ENCODE measurements at places on chromosomes 5 and 9. TPM values are rescaled to one million over a fixed set of nuclear protein-coding genes. Genes with fewer than 3 reads are reported as not detected.

- no peak overlapping the region for H3K4me3 ChIP-seq
- DNase-seq: no peak
- H3K27ac ChIP-seq: peak overlapping the region; percentile 14
- H3K4me1 ChIP-seq: peaks cover 32% of the 10 kb centered on the region
Observed at GRCh38 chr9:134655586-134656333, 14.2 kb downstream of the COL5A1 start.

DNA sequence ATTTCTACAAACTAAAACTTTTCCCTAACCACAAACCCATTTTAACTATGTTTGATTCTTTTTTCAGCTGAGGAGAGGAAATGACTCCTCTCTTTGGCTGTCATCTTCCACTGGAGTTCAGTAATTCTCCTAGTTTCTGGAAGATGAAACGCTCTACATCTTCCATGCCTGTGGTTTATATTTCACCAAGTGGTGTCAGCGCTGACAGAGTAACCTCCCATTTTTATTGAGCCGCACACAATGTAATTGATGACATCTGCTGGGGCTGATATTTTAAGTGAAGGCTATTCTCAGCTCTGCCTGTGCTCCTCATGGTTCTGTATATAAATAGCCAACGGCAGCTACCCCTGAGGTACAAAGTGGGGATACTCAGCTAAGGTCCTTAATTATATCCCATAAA lies 234.6 kb downstream of the SPOCK1 start:
- H3K4me3 ChIP-seq: peak overlapping the region; percentile 66
- H3K27ac ChIP-seq: peak overlapping the region; percentile 81
- H3K27me3 ChIP-seq: peaks cover 3% of the 10 kb centered on the region
- H3K36me3 ChIP-seq: peaks cover 5% of the 10 kb centered on the region

- no peak for DNase-seq
- no peak overlapping the region for H3K4me3 ChIP-seq
- H3K4me1 ChIP-seq: no peaks in the 10 kb centered on the region
- no peaks in the 10 kb centered on the region for H3K36me3 ChIP-seq
- no peaks in the 10 kb centered on the region for H3K27me3 ChIP-seq
Observed at GRCh38 chr9:28120184-28120583, 546.9 kb upstream of the C9orf72 start.

DNA sequence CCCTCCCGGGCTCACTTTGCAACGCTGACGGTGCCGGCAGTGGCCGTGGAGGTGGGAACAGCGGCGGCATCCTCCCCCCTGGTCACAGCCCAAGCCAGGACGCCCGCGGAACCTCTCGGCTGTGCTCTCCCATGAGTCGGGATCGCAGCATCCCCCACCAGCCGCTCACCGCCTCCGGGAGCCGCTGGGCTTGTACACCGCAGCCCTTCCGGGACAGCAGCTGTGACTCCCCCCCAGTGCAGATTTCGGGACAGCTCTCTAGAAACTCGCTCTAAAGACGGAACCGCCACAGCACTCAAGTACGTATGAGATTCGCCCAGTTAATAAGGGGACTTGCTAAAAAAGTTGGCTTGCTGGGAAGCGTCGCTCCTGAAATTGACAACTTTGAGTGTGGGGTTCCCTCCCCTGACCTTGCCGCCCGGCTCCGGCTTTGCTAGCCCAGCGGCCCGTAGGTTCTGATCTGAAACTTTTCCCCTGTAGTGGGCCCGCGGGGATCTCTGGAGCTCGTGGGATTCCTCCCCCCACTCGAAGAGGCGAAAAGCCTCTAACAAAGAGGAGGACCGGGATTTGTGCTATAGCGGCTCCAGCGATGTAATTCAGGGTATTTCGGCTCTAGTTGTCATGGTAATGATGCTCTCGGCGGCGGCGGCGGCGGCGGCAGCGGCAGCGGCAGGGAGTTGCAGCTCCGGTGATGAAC lies 572 bp downstream of the NR4A3 start:
- no peaks in the 10 kb centered on the region for H3K36me3 ChIP-seq
- H3K27me3 ChIP-seq: peaks cover 11% of the 10 kb centered on the region
- H3K4me1 ChIP-seq: peaks cover 29% of the 10 kb centered on the region
- peak overlapping the region; percentile 80 for H3K27ac ChIP-seq

DNA sequence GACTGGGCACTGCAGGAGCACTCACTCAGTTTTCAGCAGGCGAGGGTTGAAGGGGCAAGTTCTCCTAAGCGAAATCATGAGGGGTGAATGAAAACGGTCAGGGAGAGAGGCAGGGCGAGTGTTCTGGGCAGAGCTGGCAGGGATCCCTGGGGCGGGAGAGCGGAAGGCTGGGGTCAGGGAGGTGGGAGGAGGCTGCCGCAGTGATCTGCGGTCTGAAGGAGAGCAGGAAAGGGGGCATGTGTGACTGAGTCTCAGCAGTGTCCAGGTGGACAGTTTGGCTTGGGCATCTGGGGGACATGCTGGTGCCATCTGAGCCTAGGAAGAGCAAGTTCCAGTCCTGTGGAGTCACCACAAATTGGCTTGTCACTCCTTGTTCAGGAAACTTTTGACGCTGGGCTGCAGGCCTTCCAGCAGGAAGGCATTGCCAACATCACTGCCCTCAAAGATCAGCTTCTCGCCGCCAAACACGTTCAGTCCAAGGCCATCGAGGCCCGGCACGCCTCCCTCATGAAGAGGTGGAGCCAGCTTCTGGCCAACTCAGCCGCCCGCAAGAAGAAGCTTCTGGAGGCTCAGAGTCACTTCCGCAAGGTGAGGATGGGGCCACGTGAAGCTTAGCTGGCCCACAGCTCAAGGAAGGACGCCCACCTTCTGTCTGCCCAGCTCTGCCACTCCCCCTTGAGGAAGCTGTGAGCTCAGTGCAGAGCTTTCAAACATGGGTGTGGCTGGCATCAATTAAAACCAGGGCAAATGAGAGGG lies 31.1 kb downstream of the DYNC2I2 start:
- H3K36me3 ChIP-seq: peaks cover 46% of the 10 kb centered on the region
- no peak for DNase-seq
- peak overlapping the region; percentile 36 for H3K27ac ChIP-seq
- peaks cover 8% of the 10 kb centered on the region for H3K4me1 ChIP-seq

DNA sequence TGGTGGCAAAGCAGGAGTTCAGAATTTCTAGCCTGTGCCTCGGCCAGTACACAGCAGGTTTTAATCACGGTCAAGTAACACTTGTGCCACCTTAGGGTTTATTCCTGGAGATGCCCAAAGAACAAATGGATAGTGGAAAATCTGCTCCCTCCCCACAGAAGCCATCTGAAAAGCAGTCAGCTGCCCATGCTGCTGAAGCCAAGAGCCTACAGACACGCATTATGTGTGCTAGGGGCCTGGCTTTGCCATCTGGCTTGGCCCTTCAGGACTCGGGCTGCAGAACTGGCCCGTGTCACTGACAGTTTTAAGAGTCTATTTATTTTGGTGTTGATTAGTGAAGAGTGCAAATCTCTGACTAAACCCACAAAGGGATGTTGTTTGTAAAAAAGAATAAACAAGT lies 11.1 kb downstream of the ARSB start:
- H3K4me3 ChIP-seq: no peak overlapping the region
- peaks cover 26% of the 10 kb centered on the region for H3K4me1 ChIP-seq
- no peaks in the 10 kb centered on the region for H3K36me3 ChIP-seq
- no peak overlapping the region for H3K27ac ChIP-seq
- DNase-seq: no peak
- peaks cover 1% of the 10 kb centered on the region for H3K27me3 ChIP-seq

GRCh38 chr5:21684992-21685391 lies 1168.2 kb downstream of the CDH12 start:
- H3K36me3 ChIP-seq: no peaks in the 10 kb centered on the region
- DNase-seq: no peak
- H3K27me3 ChIP-seq: no peaks in the 10 kb centered on the region
- H3K27ac ChIP-seq: no peak overlapping the region

DNA sequence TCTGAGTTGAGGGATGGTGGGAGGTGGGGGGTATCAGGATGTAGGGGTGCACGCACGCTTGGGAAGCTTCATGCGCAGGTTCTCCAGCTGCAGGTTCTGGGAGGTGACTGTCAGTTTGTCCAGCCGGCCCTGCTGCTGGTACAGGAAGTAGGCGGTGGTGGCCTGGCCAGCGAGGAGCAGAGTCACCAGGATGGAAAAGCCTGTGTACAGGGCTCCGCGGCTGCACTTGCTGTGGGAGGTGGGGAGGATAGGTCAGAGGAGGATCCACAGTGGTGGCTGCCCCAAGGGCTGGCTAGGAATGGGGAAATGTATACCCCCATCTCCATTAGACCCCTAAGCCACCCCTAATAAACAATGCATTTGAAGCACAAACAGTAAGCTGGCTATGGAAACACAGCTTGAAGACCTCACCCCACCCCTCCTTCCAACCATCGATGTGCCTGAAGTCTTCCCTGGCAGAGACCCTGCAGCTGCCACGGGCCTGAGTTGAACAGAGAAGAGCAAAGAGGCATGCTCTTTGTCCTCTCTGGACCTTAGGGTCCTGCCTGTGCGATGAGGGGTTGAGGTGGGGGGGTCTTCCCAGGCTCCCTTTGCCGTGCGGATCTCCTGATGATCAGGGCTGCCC lies 5.5 kb downstream of the CD74 start:
- peaks cover 8% of the 10 kb centered on the region for H3K4me1 ChIP-seq
- H3K36me3 ChIP-seq: peaks cover 6% of the 10 kb centered on the region
- no peak overlapping the region for H3K4me3 ChIP-seq
- no peak overlapping the region for H3K27ac ChIP-seq

TRIM14 gene
- 34.6 TPM for total RNA-seq

DOCK2 gene
- 3.2 TPM for total RNA-seq

ASPN gene
- total RNA-seq: 4.4 TPM

ARID3C gene
- not detected for total RNA-seq

All from HFFc6 (cell line).